ENCODE measurements at places on chromosomes 2 and 18. TPM values are rescaled to one million over a fixed set of nuclear protein-coding genes. Genes with fewer than 3 reads are reported as not detected.

The GALNT14 gene
- total RNA-seq: not detected

The HOXD8 gene
- total RNA-seq: not detected

The ARID5A gene
- 8.0 TPM for total RNA-seq

DNA sequence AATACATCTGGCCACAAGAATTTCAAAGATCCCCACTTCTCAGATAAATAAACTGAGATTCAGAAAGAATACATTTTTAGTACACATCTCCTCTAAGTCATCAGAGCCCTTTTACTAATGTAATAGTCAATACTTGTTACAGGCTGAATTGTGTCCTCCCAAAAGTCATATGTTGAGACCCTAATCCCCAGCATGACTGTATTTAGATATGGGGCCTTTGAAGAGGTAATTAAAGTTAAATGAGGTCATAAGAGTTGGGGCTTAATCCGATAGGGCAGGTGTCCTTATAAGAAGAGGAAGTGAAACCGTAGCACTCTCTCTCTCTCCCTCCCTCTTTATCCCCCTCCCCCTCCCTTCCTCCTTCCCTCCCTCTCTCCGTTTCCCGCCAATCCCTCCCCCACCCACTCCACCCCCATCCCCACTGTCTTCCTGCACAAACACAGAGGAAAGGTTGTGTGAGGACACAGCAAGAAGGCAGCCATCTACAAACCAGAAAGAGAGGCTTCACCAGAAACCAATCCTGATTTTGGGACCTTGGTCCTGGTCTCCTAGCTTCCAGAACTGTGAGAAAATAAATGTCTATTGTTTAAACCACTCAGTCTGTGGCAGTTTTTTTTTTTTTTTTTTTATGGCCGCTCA, 66.6 kb upstream of the ZNF397 start:
- peaks cover 60% of the 10 kb centered on the region for H3K4me1 ChIP-seq
- H3K4me3 ChIP-seq: no peak overlapping the region
- no peaks in the 10 kb centered on the region for H3K27me3 ChIP-seq
- H3K36me3 ChIP-seq: no peaks in the 10 kb centered on the region

GRCh38 chr2:68121873-68122679, 35.6 kb upstream of the PNO1 start:
- H3K36me3 ChIP-seq: no peaks in the 10 kb centered on the region
- peaks cover 31% of the 10 kb centered on the region for H3K4me1 ChIP-seq
- H3K4me3 ChIP-seq: no peak overlapping the region
- no peak overlapping the region for H3K27ac ChIP-seq

- H3K36me3 ChIP-seq: no peaks in the 10 kb centered on the region
- no peak overlapping the region for H3K27ac ChIP-seq
- no peak overlapping the region for H3K4me3 ChIP-seq
- no peak for DNase-seq
These were observed 219.6 kb downstream of the ETAA1 start for GRCh38 chr2:67616749-67617148.

DNA sequence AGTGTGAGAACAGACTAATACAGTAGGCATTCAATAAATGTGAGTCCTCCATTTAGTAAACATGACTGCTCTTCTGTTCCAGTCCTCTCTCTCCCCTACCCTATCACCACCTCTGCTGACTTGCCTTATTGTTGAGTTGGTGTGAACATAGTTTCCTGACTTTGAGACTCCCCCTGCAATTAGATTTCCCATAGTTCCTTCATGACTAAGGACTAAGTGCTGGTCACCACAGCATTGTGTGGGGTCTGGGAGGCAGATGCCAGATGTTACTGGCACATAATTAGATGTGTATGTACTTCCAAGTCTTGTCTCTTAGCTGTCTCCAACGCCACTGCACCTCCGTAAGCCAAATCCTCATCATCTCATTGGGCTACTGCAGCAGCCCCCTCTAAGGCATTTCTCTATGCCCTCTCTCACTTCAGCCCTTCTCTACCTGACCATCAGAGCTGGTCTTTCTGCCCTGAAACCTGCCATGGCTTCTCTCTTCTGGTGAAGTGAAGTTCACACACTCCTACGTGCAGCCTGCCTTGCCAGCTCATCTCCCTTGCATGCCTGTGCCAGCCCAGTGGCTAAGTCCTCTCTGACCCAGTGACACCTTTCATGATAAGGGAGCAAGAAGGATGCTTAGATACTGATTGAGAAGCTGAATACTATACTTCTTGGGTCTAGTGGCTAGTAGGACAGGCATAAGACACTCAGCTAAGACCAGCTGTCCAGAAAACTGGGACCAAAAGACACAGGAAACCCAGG, 81.6 kb upstream of the ALPP start:
- no peak overlapping the region for H3K4me3 ChIP-seq
- H3K4me1 ChIP-seq: peaks cover 19% of the 10 kb centered on the region
- no peak for DNase-seq
- peaks cover 4% of the 10 kb centered on the region for H3K36me3 ChIP-seq
- no peaks in the 10 kb centered on the region for H3K27me3 ChIP-seq

DNA sequence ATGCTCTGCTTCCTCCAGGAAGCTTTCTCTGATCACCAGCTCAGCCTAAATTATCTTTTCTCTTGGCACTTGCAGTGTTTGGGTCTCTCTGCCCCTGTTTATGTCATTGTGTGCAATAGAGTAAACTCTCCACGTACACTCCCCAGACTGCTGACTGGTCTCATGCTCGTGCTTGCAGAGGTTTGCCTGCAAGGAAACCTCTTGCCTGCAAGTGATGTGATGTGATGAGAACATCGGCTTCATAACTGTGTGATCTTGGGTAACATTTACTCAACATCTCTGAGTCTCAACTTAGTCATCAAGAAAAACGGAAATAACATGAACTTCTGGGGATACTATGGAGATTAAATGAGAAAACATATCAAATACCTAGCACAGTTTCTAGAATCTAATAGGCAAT, 92.3 kb downstream of the BIN1 start:
- H3K27ac ChIP-seq: no peak overlapping the region
- H3K4me3 ChIP-seq: no peak overlapping the region
- H3K4me1 ChIP-seq: peaks cover 37% of the 10 kb centered on the region
- H3K36me3 ChIP-seq: no peaks in the 10 kb centered on the region
- no peaks in the 10 kb centered on the region for H3K27me3 ChIP-seq
- DNase-seq: no peak

- H3K4me1 ChIP-seq: no peaks in the 10 kb centered on the region
- H3K27ac ChIP-seq: no peak overlapping the region
- H3K27me3 ChIP-seq: no peaks in the 10 kb centered on the region
- DNase-seq: no peak
- H3K4me3 ChIP-seq: no peak overlapping the region
These were observed 132.0 kb upstream of the CCDC195 start for GRCh38 chr2:224847961-224848850.

DNA sequence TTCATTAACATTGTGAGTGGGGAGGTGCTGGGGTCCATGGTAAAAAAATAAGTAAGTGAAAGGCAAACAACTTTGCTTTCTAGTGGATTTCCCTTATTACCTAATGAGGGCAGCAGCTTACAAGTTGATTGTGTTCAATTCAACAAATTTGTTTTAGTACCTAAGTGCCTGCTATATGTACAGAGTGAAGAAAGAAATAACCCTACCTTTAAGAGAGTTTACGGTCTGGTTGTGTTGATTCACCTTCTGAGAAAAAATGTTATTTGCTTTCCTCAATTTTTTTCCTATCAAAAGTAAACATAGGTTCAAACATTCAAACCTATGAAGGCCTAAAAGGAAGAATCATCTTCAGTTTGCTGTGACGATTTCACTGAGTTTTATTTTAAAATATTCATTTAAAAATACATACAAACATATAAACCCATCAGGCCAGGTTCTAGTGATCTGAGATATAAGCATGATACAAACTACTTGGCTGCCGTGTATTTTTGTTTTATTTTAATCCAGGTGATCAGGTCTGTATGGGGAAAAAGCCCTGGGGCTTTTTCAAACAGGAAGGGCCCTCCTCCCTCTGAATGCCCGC, 1.5 kb upstream of the SPTBN1 start:
- H3K27me3 ChIP-seq: no peaks in the 10 kb centered on the region
- H3K27ac ChIP-seq: peak overlapping the region; percentile 82
- peaks cover 30% of the 10 kb centered on the region for H3K4me1 ChIP-seq
- DNase-seq: peak; percentile 71

DNA sequence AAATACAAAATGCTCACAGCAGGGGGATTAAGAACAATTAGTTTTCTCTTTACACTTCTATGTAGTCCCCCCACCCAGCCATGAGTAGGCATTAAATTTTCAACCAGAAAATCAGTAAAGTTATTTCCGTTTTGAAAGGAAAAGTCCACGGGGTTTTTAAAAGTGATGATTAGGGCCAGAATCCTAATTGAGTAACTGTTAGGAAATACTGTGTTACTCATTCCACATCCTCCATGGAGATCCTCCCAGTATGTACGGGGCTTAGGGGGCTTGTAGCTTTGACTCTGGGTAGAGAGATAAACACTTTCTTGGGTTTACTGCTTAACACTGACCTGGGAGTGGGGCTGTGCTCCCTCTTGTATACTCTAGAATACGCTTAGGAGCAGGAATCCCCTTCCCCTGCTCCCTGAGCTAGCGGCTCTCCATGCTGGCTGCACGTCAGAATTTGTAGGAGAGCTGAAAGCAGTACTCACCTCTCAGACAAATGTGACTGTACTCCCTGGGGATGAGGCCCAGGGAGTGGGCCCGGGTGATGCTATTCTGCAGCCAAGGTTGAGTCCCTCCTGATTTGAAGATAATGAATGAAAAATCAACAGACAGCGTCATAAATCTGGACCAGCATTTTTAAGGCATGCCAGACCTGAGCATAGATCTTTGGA, 100.5 kb downstream of the SLC4A3 start:
- peaks cover 27% of the 10 kb centered on the region for H3K27me3 ChIP-seq
- no peaks in the 10 kb centered on the region for H3K4me1 ChIP-seq
- no peaks in the 10 kb centered on the region for H3K36me3 ChIP-seq
- H3K4me3 ChIP-seq: no peak overlapping the region
